Suprapubic skin (tissue), 4 donors: ENCODE measurements at places on chromosomes 13 and 19.
A peak's percentile ranks its signal among the peaks of the same experiment; 100 is the strongest.

- DNase-seq = no peak
These were observed 53.6 kb downstream of the TDRD12 start for GRCh38 chr19:32773126-32773525.

- DNase-seq = no peak
These were observed 1.1 kb downstream of the COMP start for GRCh38 chr19:18789883-18790565.

- no peak for DNase-seq
These were observed 83.9 kb downstream of the GNG7 start for GRCh38 chr19:2618611-2619010.

DNA sequence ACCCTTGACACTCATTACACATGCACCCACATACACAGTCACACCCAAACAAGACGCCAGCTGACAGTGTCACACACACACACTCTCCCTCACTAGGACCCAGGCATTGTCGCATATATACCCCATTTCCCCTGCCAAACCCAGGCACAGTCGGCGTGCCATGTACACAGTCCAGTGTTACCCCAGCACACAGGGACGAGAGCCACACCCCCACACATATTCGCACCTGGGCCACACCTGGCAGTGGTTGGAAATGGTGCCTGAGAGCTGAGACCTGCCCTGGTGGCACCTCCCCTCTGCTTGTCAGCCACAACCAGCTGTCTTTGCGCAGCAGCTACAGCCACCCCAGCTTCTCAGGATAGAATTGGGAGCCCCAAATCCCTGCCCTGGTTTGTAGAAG is 9.0 kb downstream of the NFIX start:
- peak; percentile 74 for DNase-seq

DNA sequence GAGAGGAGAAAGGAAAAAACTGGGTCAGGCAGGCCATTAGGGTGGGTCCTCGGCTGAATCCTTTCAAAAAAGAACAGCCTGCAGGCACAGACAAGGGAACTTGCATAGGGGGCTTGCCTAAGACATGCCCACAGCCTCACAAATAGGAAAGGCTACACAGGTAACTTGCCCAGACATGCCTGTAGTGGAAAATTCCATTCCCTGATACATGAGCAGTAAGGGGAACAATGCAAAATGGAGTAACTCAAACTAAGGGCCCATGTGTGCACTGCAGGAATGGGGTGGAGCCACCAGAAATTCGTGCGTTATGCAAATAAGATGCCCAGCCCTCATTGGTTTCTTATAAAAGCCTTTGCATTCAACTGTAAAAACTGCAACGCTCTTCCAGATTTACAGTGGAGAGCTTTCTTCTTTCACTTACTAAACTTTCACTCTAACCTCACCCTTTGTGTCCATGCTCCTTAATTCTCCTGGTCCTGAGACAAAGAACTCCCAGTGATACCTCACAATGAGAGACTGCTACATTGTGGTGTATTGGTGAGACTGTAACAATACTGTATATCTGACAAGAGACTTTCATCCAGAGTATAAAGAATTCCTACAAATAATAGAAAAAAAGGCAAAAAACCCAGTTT is 59.5 kb upstream of the SLITRK1 start:
- no peak for DNase-seq

DNA sequence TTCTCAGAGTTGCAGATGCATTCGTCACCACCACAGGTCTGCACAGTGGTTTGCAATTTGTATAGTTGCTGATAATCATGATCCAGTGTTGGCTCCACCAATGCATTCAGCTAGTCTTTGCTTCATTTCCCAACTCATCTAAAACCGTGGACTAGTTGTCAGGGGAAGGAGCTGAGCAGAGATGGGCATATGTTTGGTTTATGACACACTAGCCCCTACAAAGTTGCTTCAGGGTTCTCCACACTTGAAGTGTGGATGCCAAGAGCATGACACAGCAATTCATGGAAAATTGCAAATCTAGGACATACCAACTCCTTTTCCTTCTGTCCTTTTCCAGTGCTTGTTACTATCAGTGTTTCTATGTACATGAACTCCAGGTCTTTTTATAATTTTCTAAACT is 168.0 kb downstream of the TNFSF13B start:
- no peak for DNase-seq

- DNase-seq = no peak
These were observed 16.7 kb upstream of the RXFP2 start for GRCh38 chr13:31722673-31723072.

DNA sequence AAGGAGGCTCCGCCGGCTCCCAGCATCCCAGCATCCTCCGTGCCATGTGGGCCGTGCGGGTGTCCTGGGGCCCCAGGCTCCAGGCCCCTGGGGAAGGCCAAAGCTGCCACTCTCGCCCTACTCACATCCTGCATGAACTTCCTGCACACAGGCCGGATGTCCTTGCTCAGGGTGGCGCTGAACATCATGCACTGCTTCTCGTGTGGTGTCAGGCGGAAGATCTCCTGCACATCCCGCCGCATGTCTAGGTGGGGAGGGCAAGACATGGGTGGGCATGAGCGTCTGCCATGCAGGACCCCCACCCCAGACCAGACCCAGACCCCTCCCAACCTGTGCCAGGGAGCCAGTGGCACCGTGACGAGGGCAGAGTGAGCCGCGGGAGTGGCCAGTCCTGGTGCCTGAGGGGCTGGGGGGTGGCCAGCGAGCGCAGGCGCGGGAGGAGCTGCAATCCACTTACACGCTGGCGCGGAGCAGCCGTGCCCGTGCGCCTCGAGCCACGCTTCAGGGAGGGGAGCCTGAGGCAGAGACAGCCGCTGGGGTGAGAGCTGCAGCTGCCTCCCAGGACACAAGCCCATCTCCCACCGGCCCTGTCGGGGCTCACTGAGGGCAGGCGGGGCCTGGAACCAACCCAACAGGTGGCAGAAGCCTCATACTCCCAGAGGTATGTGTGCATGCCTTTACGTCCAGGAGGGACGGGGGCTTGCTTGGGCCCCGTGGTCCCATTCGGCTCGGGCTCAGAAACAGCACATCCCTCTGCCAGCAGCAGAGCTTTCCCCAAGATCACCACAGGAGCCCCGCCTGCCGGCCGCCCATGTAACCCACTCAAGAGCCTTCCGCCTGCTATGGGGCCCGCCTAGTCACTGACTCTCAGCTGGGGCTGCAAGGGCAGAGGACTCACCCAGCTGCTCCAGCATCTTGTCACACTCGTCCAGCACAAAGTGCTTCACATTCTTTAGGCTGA is 8.8 kb downstream of the DDX39A start:
- no peak for DNase-seq

GRCh38 chr13:95676105-95676761 is 706 bp upstream of the DNAJC3 start:
- DNase-seq = no peak

DNA sequence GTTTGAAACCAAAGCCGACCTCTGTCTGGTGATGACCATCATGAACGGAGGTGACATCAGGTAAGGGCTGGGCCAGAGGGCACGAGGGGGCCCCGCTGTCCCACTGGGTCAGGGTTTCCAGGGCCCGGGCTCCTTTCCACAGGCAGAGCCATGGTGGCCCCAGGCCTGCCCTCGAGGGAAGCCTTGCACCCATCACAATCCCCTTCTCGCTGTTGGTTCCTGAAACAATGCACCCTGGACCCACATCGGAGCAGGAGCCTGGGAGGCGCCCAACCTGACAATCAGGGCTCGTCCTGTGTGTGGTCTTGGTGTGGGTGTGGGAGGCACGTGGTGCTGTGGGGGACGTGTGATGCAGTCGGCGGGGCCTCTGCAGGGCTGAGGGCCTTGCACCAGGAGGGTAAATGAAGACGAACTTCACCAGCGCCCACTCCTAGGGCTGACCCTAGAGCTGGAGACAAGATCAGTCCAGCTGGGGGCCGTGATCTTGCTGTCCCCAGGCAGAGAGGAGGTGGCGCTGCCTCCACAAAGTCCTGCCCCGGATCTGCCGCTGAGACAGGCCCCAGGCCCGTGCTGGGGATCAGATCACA is 2.8 kb downstream of the GRK1 start:
- DNase-seq = peak; percentile 74

- peak; percentile 95 for DNase-seq
These were observed at the start of gene LDLR for GRCh38 chr19:11089254-11090013. Gene LDLR, plus strand, starts transcription at chr19:11089463. Its CDS starts 86 bp downstream, at chr19:11089549.

DNA sequence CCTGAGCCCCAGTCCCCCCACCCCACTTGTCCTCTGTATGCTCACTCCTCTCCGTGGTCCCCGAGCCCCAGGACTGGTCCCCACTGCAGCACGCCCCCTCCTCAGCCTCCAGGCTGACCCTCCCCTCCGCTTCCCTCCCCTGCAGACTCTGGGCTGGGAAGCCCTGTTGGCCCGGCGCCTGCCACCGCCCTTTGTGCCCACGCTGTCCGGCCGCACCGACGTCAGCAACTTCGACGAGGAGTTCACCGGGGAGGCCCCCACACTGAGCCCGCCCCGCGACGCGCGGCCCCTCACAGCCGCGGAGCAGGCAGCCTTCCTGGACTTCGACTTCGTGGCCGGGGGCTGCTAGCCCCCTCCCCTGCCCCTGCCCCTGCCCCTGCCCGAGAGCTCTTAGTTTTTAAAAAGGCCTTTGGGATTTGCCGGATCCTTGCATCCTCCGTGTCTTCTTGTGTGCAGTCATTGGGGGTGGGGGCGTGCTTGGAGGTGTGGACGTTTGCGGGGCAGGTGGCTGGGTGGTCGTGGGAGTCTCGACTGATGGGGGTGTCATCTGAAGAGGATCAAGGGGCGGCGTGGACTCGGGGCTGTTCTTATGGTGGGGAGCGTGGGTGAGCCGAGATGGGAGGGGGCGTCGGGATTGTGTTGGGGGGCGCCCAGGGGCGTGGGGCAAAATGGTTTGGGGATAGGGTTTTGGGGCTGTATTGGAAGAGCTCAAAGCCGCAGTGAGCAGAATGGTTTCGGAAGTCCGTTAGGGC is 3.5 kb downstream of the PTGER1 start:
- no peak for DNase-seq

GRCh38 chr19:47109541-47110375 is 3.8 kb downstream of the ZC3H4 start:
- DNase-seq = no peak

GRCh38 chr19:4559569-4559968 is at the start of gene SEMA6B:
Gene SEMA6B, minus strand, starts transcription at chr19:4559684. Its CDS starts 1,227 bp downstream, at chr19:4558457.
- peak; percentile 71 for DNase-seq

DNA sequence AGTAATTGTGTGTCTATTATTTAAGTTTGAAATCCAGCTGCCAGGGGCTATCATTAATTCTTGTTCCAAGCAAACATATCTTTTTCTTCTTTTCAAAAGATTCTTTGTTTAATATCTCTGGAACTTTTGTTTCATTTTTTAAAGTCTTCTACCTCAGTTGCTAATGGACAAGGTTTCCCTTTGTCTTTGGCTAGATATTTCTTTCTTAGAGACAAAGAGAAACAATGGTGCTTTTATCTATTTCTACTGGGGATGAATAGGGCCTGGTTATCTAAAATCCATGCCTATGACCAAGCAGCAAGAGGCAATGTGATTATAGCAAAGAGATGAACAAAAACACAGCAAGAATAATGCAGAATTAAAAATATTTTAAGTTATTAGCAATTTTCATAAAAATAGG is 661.3 kb upstream of the KLF12 start:
- no peak for DNase-seq

GRCh38 chr19:46351241-46352041 is 4.6 kb downstream of the PPP5C start:
- no peak for DNase-seq

- DNase-seq = no peak
These were observed 798.3 kb downstream of the GPC5 start for GRCh38 chr13:92196591-92197256.

- DNase-seq = no peak
These were observed 24.0 kb downstream of the FGF9 start for GRCh38 chr13:21694831-21695230.

DNA sequence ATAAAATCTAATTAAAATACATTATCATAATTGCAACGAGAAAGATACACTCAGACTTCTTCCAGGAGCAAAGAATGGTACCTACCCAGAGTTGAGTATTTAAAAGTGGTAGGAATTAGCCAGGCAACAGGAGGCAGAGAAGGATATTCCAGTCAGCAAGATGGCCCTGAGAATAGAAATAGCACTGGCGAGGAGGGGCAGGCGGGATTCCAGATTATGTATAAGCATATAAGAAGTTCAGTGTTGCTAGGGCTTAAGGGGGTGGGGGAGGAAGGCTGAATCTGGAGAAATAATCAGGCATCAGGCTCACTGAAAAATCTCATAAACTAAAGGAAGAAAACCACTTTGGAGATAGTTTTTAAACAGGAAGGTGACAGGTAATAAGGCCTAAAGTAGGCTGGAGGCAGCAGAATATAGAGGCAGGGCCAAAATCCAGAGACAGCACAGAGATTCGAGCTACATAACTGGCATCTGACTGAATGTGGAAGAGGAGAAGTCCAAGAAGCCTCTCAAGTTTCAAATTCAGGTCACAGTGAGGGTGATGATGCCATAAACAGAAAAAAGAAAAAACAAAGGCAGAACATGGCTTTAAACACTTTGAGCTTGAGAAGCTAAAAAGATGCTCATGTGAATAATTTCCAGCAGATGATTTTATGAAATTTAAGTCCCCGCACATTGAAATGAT is 7.5 kb downstream of the KPNA3 start:
- DNase-seq = no peak

DNA sequence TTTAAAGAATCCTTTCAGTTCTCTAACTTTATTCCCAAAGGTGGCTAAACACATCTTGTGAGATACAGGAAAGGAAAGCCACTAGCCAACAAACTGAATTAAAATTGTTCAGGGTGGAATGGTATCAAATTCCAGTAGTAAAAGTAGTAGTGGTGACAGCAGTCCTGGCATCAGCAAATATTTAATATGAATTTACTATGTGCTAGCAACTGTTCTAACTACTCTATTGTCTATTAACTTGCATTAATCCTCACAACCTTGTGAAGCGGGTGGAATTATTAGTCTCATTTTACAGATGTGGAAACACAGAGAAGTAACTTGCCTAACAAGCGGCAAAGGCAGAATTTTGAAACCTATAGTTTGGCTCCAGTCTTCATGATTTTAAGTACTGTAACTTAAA is 130.1 kb downstream of the KLF12 start:
- no peak for DNase-seq

GRCh38 chr19:28736528-28736927 is 476.4 kb downstream of the UQCRFS1 start:
- DNase-seq = no peak

- DNase-seq = no peak
These were observed 1.4 kb downstream of the MAG start for GRCh38 chr19:35293363-35293739.

DNA sequence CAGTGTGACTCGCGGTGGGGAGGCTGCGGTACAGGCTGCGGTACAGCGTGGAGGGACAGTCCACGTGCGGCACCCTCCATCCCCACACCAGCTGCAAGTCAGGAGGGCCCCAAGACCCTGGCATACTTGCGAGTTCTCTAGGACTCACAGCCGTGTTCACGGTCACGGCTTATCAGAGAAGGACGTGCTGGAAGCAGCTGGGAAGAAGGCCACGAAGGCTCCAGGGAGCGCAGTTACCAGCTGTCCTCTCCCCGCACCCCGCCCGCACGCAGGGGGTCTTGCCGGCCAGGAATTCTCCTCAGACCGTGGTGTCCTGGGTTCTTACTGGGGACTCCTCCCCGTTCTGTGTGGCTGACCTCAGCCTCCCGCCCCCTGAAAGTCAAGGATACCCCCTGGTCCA is 6.2 kb downstream of the ZNF444 start:
- DNase-seq = no peak

GRCh38 chr13:73991884-73992283 is 142.3 kb downstream of the KLF12 start:
- no peak for DNase-seq
